COR-L47 (cell line): ENCODE measurements at places on chromosomes 7 and 10.

- DNase-seq: no peak
These were observed 24.4 kb downstream of the CPED1 start for GRCh38 chr7:121012919-121013318.

GRCh38 chr10:95964756-95965155 lies 57.0 kb downstream of the CC2D2B start:
- DNase-seq: no peak

GRCh38 chr7:102068846-102069245 lies 217.8 kb upstream of the SH2B2 start:
- no peak for DNase-seq

DNA sequence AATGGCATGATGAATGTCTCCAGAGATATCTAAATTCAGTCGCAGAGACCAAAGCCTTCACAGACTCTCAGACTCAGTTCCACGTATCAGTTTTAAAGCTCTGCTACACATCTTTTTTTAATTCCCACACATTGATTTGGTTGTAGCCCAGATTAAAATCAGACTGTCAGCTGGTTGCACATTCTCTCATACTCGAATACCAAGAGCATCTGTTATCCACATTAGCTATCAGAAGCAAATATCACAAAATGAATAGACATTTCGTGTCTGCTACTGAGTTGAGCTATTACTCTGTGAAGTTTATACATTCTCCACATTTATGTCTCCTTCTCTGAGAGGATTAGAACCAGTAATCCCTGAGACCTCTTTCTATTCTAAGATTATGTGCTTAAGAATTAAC lies 229.2 kb downstream of the GPAM start:
- no peak for DNase-seq

DNA sequence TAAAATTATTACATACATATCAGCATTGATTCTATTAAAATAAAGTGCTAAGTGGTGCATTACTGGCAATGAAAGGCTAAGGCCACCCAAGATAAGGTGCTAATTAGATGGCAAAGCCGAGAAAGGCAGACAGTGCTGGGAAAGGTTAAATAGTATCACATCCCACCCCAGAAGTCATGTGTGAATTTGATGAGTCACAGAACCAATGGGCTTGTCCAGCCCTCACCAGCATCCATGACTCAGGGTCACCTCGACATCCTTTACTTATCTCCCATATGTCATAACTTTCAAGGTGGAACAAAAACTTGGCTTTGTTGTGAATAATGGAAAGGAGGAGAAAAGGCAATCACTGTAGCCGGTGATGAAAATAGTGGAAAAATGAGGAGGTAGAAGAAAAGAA lies 459.1 kb downstream of the PLXNA4 start:
- no peak for DNase-seq

- DNase-seq: no peak
These were observed 24.6 kb downstream of the PEX1 start for GRCh38 chr7:92503767-92504166.

DNA sequence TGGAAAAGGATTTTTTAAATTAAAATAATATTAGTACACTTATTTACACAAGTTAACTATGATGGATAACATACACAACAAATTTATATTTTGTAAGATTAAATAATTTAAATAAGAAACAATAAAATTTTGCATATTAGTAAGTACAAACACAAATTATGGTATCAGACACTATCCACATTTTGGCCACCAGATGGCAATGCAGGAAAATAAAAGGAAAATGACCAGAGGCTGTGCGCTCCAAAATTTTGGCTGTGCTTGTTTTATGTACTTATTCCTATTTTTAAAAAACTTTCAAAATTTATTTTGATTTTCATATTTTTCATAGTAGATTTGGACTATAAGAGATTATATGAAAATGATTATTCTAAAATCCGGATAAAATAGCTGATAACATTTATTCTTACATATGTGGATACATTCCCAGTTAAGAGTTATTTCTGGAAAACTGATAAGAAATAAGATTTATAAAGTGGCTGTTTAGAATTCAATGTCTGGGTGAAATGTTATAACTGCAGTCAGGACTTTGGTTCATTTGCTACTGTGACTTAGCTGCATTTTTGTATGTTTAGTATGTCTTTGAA lies 274.7 kb upstream of the HGF start:
- DNase-seq: peak; percentile 54

DNA sequence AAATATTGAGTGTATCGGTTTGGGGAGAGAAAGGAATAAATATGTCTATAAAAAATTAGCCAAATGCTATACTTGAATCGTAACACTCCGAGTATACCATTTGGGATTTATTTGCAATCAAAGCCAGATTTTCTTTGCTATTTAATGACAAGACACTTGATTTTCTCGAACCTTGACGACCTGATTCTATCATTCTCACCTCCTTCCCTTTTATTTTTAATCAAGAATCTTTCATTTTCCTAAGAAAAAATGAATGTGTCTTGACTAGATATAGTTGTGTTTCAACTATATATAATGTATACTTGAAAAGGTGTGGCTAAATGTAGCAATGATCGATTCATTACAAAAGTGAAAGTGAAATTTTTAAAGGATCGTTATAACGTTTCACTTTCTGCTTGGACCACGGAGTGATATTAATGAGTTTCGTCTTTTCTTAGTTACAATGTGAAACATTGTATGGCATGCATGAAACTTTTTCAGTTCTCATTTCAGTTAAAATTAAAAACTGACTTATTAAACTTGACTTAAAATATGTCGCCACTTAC lies 562 bp downstream of the NUB1 start:
- no peak for DNase-seq

- DNase-seq: no peak
These were observed 45.7 kb upstream of the STRIP2 start for GRCh38 chr7:129388333-129389098.

DNA sequence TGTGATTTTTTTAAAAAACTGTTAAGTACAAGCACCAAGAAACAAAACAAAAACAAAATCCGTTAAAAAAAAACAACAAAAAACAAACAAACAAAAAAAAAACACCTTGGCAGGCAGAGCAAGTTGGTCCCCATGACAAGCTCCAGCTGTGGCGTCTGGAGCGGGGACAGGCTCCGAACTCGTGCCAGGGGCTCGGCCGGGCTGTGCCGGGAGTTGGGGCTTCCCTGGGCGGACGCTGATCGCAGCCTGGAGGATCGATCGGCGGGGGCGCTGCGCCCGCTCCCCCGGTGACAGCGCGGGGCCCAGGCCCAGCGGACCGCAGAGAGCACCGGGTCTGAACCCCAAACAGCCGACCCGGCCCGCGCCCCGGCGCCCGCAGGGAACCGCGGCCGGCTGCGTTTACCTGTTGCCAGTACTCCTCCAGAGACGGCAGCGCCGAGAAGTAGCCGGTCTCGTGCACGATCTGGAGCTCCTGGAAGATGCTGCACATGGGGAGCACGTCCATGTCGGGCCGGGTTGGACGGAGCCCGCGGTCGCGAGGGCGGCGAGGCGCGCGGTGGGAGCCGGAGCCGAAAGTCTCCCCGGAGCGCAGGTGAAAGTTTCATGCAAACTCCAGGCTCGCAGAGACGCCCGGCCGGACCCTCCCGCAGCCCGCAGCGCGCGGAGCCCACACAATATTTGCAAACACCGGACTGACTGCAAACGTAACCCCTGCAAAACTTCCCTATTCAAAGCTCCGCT lies at the start of gene KLF6:
Gene KLF6 (minus strand): TSS at position 700 of the 741 bp plus-strand sequence. CDS start 195 bp downstream, at position 505.
- DNase-seq: no peak

GRCh38 chr7:70719125-70719524 lies 412.8 kb upstream of the GALNT17 start:
- no peak for DNase-seq

- DNase-seq: no peak
These were observed 104.5 kb downstream of the VIPR2 start for GRCh38 chr7:159040146-159040545.

GRCh38 chr7:27972276-27972675 lies 208.3 kb downstream of the JAZF1 start:
- no peak for DNase-seq

- peak; percentile 14 for DNase-seq
These were observed 1.8 kb downstream of the GDI2 start for GRCh38 chr10:5811387-5811821.

GRCh38 chr10:86918022-86918471 lies 39.4 kb downstream of the MMRN2 start:
- DNase-seq: no peak

DNA sequence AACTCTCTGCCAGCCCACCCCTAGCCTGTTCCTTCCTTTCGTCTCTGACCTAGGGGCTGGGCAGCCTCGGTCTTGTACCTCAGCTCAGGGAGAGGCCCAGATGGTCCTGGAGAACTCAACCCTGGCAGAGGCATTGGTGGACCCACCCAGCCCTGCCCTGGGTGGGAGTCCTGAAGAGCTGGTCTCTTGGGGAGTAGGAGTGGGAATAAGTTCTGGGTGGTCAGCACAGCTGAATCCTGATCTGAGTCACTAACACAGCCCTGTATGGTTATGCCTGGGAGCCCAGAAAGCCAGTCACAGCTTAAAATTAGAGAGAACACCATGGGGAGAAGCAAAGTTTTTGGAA lies 84.0 kb downstream of the SORBS1 start:
- no peak for DNase-seq

- no peak for DNase-seq
These were observed 36.9 kb downstream of the WASL start for GRCh38 chr7:123711832-123712293.

DNA sequence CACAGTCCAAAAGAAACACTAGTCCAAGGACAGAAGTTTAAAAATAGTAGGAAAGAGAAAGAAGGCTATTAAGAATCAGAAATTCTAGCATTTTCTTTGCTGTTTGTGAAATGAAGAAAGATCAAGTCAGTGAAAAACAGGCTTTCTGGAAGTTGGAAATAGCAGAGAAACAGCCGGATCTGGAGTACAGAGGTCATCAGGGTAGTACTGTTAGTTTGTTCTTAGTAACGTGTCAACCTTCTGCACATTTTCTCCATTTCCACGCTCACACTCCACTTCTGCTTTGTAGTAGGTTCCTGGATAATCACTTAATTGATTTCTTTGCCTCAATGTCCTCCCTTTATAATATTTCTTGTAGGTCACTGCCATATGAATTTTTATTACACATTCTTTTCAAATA lies 322.6 kb downstream of the PCLO start:
- no peak for DNase-seq

GRCh38 chr7:17097668-17098297 lies 200.7 kb upstream of the AHR start:
- DNase-seq: no peak
